ENCODE measurements at places on chromosomes 12 and 14.

GRCh38 chr14:104214431-104215218 is 76.2 kb downstream of the KIF26A start:
- H3K27me3 ChIP-seq, result peaks cover 41% of the 10 kb centered on the region
- H3K36me3 ChIP-seq, result no peaks in the 10 kb centered on the region
- H3K27ac ChIP-seq, result no peak overlapping the region
- no peak overlapping the region for H3K4me3 ChIP-seq

GRCh38 chr12:76946446-76946845 is 67.6 kb upstream of the CSRP2 start:
- H3K27me3 ChIP-seq, result no peaks in the 10 kb centered on the region
- no peaks in the 10 kb centered on the region for H3K4me1 ChIP-seq
- DNase-seq, result no peak
- H3K27ac ChIP-seq, result no peak overlapping the region
- no peak overlapping the region for H3K4me3 ChIP-seq

- DNase-seq, result no peak
- 0 out of 3 replicates have a peak, but pooled peaks cover 3% of the 10 kb centered on the region for H3K27me3 ChIP-seq
- no peaks in the 10 kb centered on the region for H3K36me3 ChIP-seq
Observed at GRCh38 chr14:78297858-78298257, 127.7 kb downstream of the NRXN3 start.

DNA sequence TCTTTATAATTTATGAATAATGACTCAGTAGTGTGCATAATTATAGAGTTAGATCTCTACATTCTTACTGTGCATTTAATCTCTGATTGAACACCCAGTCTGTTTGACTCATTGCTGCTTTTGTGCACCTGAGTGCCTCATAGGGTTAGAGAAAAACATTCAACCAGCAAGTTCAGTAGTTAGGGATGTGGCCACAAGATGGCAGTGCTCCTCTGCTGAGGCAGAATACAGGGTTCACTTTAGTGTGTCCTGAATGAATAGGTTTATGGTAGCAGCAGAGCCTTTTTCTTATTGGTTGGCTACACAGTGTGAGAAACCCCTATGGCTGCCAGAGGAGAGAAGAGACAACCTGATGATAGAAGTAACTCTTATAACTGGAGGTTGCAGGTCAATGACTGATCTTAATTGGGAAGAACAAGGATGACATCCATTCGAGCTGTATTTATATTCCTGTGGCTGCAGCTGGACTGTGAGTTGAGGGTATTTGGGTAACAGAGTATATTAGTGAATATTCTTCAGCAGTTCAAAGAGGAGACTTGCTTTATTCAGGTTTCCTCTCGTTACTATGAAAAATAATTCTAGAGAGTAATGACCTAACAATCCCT is 194.9 kb upstream of the OR4E1 start:
- no peak overlapping the region for H3K27ac ChIP-seq
- H3K4me1 ChIP-seq, result no peaks in the 10 kb centered on the region
- no peaks in the 10 kb centered on the region for H3K36me3 ChIP-seq
- no peak overlapping the region for H3K4me3 ChIP-seq
- no peaks in the 10 kb centered on the region for H3K27me3 ChIP-seq

GRCh38 chr12:101957252-101957959 is 80.0 kb downstream of the DRAM1 start:
- DNase-seq, result no peak
- no peaks in the 10 kb centered on the region for H3K4me1 ChIP-seq
- H3K36me3 ChIP-seq, result no peaks in the 10 kb centered on the region
- no peak overlapping the region for H3K27ac ChIP-seq
- H3K4me3 ChIP-seq, result no peak overlapping the region

DNA sequence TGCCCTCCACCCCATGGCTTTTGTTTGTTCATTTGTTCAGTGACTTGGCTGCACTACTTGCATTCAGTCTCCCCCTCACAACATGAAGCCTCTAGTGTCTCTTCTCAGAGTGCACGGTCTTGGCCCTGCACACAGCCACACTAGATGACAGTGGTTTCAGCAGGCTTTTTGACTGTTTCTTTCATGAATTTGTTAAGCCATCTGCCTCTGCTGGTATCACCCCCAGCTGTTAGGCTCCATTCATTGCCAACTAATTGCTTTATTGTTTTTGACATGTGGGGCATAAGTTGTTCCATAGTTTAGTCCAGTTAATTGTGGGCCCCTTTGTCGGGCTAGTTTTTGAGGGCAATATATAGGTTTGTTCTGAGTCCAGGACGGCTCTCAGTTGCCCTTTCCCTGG is 18.8 kb downstream of the OS9 start:
- H3K4me3 ChIP-seq, result no peak overlapping the region
- H3K27me3 ChIP-seq, result no peaks in the 10 kb centered on the region
- peaks cover 28% of the 10 kb centered on the region for H3K36me3 ChIP-seq

- no peak overlapping the region for H3K27ac ChIP-seq
- peaks cover 20% of the 10 kb centered on the region for H3K4me1 ChIP-seq
- peaks cover 10% of the 10 kb centered on the region for H3K36me3 ChIP-seq
- no peaks in the 10 kb centered on the region for H3K27me3 ChIP-seq
- no peak overlapping the region for H3K4me3 ChIP-seq
- DNase-seq, result no peak
Observed at GRCh38 chr14:101767618-101768362, 6.3 kb downstream of the PPP2R5C start.

GRCh38 chr12:57214398-57214781 is 2.2 kb upstream of the NXPH4 start:
- peak; percentile 51 for DNase-seq
- H3K27ac ChIP-seq, result no peak overlapping the region
- H3K4me1 ChIP-seq, result peaks cover 37% of the 10 kb centered on the region
- H3K36me3 ChIP-seq, result peaks cover 18% of the 10 kb centered on the region
- H3K27me3 ChIP-seq, result peaks cover 45% of the 10 kb centered on the region

GRCh38 chr12:12070674-12071656 is at the start of gene BCL2L14:
BCL2L14 (plus strand) TSS chr12:12070939; CDS start chr12:12079306, 8,367 bp downstream.
- H3K36me3 ChIP-seq, result no peaks in the 10 kb centered on the region
- peaks cover 21% of the 10 kb centered on the region for H3K27me3 ChIP-seq
- peak; percentile 59 for DNase-seq

DNA sequence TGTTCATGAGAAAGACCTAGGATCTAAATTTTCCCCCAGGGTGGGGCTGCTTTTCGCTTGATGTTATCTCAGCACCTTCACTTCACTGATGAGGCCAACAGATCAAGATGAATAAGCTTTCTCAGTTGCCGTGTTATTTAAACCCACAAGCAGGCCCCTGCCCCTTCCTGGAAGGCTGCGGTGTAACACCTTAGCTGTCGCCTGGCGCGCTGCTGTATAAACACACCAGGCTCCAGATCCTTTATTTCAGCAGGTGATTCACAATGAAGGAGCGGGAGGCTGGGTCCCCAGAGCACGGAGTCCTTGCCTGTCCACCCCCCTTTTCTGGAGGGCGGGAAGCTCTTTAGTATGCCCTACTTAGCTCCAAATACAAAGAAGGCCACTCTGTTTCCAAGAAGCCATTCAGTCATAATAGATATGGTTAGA is 515.4 kb downstream of the FUT8 start:
- no peak overlapping the region for H3K4me3 ChIP-seq
- H3K27me3 ChIP-seq, result no peaks in the 10 kb centered on the region
- no peak for DNase-seq
- H3K4me1 ChIP-seq, result no peaks in the 10 kb centered on the region

DNA sequence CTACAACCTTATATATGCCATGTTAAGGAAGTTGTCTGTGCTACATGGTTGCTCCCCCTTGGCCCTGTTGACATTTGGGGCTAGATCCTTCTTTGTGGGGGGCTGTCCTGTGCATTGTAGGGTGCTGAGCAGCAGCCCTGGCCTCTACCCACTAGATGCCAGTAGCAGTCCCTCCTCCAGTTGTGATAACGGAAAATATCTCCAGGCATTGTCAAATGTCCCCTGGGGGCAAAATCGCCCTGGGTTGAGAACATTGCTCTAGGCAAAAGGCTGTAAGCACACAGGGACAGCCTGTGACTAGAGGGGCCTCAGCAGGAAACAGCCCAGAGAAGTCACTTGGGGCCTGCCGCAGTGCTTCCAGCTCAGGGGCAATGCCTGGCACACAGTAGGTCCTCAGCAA is 1100.3 kb downstream of the BCL11B start:
- no peak overlapping the region for H3K27ac ChIP-seq
- no peak for DNase-seq
- H3K36me3 ChIP-seq, result no peaks in the 10 kb centered on the region
- H3K4me1 ChIP-seq, result no peaks in the 10 kb centered on the region
- no peak overlapping the region for H3K4me3 ChIP-seq

DNA sequence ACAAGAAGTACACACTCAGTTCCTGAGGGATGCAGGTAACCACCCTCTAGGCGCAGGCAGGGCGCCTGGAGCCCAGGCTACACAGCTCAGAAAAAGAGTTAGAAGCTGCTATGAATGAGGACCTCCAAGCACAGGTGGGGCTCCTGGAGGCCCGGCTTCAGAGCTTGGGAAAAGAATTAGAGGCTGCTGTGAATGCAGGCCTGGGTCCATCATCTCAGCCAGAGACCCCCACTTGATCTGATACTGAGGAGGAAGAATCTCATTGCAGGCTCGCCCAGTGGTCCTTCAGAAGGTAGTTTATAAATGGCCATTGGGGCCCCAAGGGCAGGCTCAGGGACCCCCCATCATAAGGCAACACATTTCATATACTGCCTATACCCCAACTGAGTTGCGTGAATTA is 556.4 kb downstream of the SLC6A15 start:
- H3K27ac ChIP-seq, result no peak overlapping the region
- H3K27me3 ChIP-seq, result no peaks in the 10 kb centered on the region
- DNase-seq, result no peak
- no peaks in the 10 kb centered on the region for H3K4me1 ChIP-seq
- no peaks in the 10 kb centered on the region for H3K36me3 ChIP-seq

- H3K27me3 ChIP-seq, result no peaks in the 10 kb centered on the region
- no peak overlapping the region for H3K27ac ChIP-seq
- H3K4me1 ChIP-seq, result no peaks in the 10 kb centered on the region
- DNase-seq, result no peak
- H3K4me3 ChIP-seq, result no peak overlapping the region
Observed at GRCh38 chr12:91877022-91877421, 268.6 kb downstream of the BTG1 start.

GRCh38 chr14:78633752-78634151 is 463.6 kb downstream of the NRXN3 start:
- H3K27ac ChIP-seq, result no peak overlapping the region
- H3K4me3 ChIP-seq, result no peak overlapping the region
- no peaks in the 10 kb centered on the region for H3K27me3 ChIP-seq

GRCh38 chr14:88299865-88300530 is 23.1 kb downstream of the KCNK10 start:
- H3K27me3 ChIP-seq, result no peaks in the 10 kb centered on the region
- no peak overlapping the region for H3K4me3 ChIP-seq
- no peaks in the 10 kb centered on the region for H3K36me3 ChIP-seq
- peaks cover 14% of the 10 kb centered on the region for H3K4me1 ChIP-seq
- no peak for DNase-seq

DNA sequence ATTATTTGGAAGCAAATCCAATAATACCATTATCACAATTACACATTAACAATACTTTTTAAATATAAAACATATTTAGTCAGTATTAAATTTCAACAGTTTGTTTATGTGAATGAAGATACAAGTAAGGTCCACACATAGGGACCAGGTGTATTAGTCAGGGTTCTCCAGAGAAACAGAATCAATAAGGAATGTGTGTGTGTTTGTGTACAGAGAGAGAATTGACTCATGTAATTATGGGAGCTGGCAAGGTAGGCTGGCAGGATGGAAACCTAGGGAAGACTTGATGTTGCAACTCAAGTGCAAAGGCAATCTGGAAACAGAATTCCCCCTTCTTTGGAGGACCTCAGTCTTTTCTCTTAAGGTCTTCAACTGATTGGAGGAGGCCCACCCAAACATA is 123.2 kb upstream of the OTX2 start:
- no peak overlapping the region for H3K27ac ChIP-seq
- no peaks in the 10 kb centered on the region for H3K27me3 ChIP-seq
- DNase-seq, result no peak
- H3K4me3 ChIP-seq, result no peak overlapping the region
- no peaks in the 10 kb centered on the region for H3K36me3 ChIP-seq

- DNase-seq, result no peak
- no peak overlapping the region for H3K4me3 ChIP-seq
- no peak overlapping the region for H3K27ac ChIP-seq
- H3K4me1 ChIP-seq, result no peaks in the 10 kb centered on the region
Observed at GRCh38 chr12:42809226-42809625, 219.7 kb upstream of the PRICKLE1 start.

DNA sequence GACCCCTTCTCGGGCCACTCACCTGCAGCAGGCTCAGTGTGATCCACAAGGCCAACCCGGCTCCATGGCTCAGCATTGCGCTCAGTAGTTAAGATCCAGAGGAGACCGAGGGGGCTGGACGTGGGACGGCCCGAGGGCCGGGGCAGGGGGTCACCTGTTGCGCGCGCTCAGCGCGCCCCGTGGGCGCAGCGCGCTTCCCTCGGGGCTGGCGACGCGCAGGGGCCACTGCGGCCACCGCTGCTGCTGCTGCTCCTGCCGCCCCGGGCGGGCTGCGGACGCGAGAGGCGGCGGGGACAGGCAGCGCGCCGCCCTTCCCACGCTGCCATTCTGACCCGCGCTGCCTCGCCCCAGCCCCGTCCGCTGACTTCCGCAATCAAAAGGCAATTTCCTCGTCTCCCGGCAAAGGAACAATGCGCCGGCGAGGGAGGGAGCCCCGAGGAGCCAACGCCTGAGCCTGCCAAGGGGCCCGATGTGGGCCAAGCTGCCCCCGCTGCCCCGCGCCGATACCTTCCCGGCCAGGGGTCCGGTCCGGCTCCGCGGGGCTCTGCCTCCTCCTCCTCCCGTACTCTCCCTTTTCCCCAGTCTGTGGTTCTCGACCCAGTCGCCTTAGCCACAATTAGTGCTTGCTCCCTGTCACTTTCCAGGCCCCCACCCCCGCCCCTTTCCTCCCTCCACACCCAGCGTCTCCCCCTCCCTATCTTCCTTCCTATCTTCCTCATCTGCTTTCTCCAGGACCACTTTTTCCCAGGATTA is 27.3 kb downstream of the PTPRB start:
- no peaks in the 10 kb centered on the region for H3K4me1 ChIP-seq
- peak overlapping the region; percentile 60 for H3K4me3 ChIP-seq
- peaks cover 5% of the 10 kb centered on the region for H3K27me3 ChIP-seq
- H3K27ac ChIP-seq, result no peak overlapping the region

GRCh38 chr12:128810182-128811127 is 13.3 kb downstream of the SLC15A4 start:
- H3K4me1 ChIP-seq, result no peaks in the 10 kb centered on the region
- DNase-seq, result no peak
- peaks cover 12% of the 10 kb centered on the region for H3K36me3 ChIP-seq
- H3K27me3 ChIP-seq, result no peaks in the 10 kb centered on the region
- H3K4me3 ChIP-seq, result no peak overlapping the region

- no peaks in the 10 kb centered on the region for H3K36me3 ChIP-seq
- no peaks in the 10 kb centered on the region for H3K4me1 ChIP-seq
- DNase-seq, result no peak
- H3K27me3 ChIP-seq, result peaks cover 1% of the 10 kb centered on the region
- H3K4me3 ChIP-seq, result no peak overlapping the region
Observed at GRCh38 chr12:115010324-115010995, 326.5 kb upstream of the TBX3 start.

Measured in HepG2 (cell line).